Fibroblast of skin of right biceps (primary cell): ENCODE measurements at places on chromosomes 3 and 15.

GRCh38 chr3:53844262-53845102 lies 1.7 kb downstream of the CHDH start:
- no peak for DNase-seq

DNA sequence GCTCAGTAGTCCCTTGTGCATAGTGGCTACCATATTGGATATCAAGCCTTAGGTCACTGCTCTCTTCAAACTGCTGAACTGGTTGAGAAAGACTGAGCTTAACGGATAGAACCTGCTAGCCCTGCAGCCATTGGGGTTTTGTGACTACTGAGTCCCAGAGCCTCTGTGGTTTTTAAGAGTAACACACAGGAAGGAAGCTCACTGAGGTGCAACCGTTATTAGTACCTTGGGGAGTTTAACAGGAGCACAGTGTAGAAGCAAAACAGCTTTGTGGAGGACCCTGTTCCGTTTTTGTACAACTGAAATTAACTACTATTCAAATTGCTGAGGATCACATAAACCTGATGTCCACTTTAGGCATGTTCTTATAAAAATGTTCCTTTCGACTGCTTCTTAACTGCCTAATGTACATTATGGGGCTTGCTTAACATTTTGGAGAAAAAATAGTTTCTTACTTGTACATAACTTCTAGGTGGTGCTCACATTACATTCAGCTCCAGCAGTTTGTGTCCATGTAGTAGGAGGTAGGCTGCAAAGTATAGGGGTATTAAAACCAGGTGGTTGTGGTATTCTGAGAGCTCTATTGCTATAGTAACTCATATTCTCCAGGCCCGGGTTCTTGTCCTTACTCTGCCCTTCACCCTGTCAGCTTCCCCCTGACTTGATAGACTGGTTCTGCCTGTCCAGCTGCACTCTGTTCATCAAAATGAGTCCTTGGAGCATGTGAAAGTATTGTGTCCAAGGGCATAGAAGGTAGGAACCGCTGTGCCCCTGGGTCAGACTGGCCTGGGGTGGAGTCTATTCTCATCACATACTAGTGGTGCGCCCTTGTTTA lies 17.3 kb downstream of the PXK start:
- no peak for DNase-seq

GRCh38 chr3:10933470-10933804 lies 59.1 kb upstream of the SLC6A1 start:
- DNase-seq, result no peak

DNA sequence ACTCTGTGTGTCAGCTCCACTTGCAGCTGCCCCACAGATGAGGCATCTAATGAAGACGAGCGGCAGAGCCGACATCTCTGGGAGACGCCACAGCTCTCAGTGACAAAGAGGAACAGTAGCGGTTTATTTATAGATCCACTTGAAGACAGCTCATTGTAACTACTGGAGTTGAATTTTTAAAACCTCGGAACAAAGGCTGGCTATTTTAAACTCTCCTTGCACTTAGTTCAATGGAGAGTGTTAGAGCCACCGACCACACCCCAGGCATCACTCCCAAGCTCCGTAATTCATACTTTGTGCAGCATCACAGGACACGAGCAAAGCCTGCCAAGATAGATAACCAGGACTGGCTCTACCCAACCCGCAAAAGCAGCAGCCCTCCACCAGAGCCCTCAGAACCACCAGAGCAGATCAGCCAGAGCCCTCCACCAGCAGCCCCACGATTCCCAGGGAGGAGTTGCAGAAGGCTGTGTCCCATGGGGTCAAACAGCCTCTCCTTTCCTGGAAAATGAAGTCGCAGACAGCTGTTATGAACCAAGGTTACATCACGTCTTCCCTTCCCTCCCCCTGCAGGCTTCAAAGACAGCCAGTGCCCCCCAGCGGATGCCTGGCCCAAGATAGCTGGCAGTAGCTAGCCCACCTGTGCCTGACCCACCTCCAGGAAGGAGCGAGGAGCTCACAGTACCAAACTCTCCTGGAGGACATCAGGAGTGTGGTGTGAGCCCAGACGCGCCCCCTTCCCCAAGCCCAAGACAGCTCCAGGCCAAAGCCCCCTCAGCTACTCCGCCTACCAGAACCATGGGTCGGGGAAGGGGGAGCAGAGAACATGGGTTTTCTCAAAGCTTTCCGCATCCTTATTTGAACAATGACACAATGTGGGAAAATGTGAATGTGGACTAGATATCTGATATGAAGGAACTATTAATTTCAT lies 45.7 kb downstream of the POC1A start:
- DNase-seq, result peak; percentile 65

- DNase-seq, result no peak
These were observed 369.1 kb upstream of the TPRG1 start for GRCh38 chr3:188802645-188803044.

DNA sequence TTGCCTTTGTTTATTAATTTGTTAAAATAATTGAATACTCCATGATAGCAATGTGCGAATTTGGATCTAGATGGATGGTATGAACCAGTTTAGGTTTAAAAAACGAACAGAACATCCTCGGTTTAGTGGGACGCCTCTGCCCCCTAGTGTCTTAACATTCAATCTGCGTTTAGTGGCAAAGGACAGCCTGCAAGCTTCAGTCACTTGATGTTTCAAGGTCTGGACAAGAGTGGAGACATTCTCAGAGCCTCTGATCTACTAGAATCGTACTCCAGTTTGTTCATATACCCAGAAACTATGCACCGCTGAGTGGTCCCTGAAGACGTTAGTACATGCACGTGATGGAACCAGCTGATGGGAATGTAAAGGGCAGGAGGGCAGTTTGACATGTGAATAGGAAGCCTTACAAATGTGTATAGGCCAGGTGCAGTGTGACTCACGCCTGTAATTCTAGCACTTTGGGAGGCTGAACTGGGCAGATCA lies 17.8 kb upstream of the ATP13A4 start:
- peak; percentile 57 for DNase-seq
